ENCODE measurements at places on chromosomes 3 and 15.

DNA sequence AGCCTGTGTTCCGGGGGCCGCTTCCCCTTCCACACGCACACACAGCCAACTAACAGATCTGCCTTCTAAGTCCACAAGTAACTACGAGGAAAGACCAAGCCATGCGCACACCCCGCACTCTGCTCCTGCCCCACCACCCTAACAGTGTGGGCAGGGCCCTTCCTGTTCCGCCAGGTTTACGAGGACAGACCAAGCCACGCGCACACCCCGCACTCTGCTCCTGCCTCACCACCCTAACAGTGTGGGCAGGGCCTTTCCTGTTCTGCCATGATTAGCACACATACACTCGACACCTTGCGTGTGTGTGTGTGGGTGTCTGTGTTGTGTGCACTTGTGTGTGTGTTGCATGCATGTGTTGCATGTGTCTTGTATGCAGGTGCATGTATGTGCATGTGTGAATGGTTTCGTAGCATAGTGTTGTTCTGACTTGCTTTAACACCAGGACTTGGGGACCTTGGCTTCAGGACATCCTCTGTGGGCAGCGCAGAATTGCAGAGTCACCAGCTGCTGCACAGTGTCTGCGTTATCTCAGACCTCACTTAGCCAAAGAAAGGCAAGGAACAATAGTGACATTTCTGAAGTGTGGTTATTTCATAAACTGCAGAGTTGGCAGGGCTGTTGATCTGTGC, 114.4 kb downstream of the CHSY1 start:
- DNase-seq, result no peak

GRCh38 chr15:44727485-44728231, 8.7 kb upstream of the TRIM69 start:
- DNase-seq, result no peak

GRCh38 chr3:170689893-170690660, 104.2 kb upstream of the SLC7A14 start:
- DNase-seq, result peak; percentile 62

DNA sequence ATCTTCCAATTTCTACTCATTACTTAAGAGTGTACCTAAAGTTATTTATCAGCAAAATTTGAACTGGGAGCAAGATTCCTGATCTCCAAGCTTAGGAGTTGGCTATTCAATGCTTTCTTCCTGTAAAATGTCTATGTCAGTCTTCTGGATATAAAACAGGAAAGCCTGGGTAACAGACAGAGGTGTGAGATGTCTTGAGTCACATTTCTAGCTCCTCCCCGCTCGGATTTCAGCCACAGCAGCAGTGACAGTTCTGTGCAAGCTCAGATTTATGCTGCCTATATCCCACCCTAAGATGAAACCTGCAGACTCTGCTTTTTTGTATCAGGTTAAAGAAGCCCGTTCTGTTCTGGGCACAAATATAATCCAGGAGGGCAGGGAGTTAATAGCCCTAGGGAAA, 2.1 kb upstream of the ARMC8 start:
- DNase-seq, result no peak

- DNase-seq, result peak; percentile 18
Measured at GRCh38 chr3:61601831-61602230, 40.5 kb downstream of the PTPRG start.

- no peak for DNase-seq
Measured at GRCh38 chr15:52806284-52806655, 16.1 kb upstream of the ONECUT1 start.

GRCh38 chr3:185717121-185717520, 107.7 kb downstream of the IGF2BP2 start:
- DNase-seq, result peak; percentile 93

- DNase-seq, result no peak
Measured at GRCh38 chr3:44223299-44223698, 18.4 kb upstream of the TOPAZ1 start.

DNA sequence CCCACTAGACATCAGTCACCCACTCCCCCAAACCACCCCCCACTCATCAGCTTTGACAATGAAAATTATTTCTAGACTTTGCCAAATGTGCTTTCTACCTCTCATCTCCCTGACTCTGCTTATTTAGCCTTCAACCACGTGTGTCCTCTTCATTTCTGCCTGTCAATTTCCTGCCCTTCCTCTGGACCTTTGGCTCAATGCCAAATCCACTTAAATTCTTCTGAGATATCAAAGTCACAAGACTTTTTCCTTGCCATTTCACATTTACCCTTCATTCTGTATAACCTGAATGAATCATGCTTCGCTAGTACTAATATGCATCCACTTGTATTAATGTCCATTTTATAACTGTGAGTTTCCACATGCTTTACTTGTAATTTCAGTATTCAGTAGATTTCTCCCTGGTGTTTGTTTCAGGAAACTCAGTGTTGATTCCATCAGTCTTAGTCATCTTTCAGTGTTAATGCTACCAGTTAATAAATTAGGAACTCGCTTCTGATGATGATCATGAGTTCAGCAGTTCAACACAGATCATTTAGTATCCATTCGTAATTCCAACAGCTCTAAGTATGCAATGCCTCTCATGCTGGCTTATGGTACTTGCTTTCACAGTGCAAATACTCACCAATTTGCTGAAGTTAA, 128.2 kb upstream of the OSTN start:
- DNase-seq, result peak; percentile 35

- DNase-seq, result no peak
Measured at GRCh38 chr15:30962659-30963058, 28.8 kb downstream of the MTMR10 start.

- DNase-seq, result no peak
Measured at GRCh38 chr3:15409239-15409638, 18.1 kb downstream of the METTL6 start.

- no peak for DNase-seq
Measured at GRCh38 chr15:35671197-35671596, 125.2 kb upstream of the DPH6 start.

DNA sequence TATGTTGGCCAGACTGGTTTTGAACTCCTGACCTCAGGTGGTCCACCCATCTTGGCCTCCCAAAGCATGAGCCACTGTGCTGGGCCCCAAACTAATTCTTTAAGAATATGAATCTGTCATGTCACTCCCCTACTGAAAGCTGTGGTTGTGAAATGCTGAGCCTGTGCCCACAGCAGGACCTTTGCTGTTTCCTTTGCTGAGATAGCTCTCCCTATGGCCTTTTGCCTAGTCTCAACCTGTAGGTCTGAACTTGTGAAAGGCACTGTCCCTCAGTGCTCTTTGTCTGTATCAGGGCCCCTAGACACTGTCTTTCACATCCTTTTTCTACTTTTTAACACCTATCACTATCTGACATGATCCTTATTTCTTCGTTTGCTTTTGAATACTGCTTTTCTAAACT, 62.7 kb upstream of the CCR4 start:
- no peak for DNase-seq

DNA sequence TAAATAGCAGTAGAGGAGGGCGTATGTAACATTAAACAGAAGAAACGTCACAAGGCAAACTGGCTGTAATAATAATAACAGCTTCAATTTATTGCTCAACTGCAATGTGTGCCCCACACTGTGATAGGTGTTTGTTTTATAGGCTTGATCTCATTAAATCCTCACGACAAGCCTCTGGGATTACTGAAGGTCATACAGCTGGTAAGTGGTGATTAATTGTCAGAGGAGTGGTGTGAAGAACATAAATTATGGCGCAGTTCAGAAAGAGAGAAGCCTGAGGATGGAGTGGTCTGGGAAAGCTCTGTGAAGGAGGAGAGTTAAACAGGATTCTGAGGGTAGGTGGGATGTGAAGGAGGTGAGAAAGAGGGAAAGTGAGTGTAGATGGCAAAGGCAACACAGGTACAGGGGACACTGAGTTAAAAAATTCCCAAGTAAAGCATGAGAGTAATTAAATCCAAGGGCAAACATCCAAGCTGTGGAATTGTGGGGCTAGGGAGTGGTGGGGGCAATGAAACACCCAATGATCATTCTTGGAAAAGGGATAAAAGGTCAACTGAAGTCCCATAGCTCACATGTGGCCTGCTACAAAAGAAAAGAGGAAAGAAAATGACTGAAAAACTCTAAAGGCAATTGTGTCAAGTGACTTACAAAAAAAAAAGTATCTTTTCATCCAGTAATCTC, 16.5 kb upstream of the GLCE start:
- no peak for DNase-seq

DNA sequence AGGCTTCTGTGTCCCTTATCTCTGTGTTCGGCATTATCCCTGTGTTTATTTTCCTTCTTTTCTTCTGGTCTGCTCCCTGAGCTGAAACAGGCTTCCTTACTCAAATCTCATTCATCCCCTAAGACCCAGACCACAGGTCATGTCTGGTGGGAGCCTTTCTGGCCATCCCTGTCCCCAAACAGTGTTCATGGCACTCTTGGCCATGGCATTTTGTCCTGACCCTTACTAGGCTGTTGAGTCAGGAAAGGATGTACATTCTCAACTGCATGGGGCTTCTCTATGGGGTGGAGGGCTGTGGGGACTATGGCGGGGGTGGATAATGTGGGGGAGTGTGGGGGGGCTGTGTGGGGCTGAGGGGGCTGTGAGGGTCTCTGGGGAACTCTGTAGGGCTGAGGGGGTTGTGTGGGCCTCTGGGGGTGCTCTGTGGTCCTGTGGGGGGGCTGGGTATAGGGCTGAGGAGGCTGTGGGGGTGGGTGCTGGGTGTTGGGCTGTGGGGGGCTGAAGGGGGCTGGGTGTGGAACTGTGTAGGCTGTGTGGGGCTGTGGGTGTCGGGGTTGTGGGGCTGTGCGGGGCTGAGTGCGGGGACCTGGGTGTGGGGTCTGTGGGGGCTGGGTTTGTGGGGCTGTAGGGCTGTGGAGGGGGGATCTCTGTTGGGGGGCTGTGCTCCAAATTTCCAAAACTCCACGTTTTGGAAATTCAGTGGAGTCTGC, 64.3 kb downstream of the KLF13 start:
- no peak for DNase-seq

- peak; percentile 85 for DNase-seq
Measured at GRCh38 chr15:74406992-74407705, 26.6 kb downstream of the SEMA7A start.

GRCh38 chr3:9553948-9554513, 409 bp upstream of the LHFPL4 start:
- DNase-seq, result no peak

GRCh38 chr3:98589331-98590036, 3.9 kb downstream of the CPOX start:
- peak; percentile 61 for DNase-seq

DNA sequence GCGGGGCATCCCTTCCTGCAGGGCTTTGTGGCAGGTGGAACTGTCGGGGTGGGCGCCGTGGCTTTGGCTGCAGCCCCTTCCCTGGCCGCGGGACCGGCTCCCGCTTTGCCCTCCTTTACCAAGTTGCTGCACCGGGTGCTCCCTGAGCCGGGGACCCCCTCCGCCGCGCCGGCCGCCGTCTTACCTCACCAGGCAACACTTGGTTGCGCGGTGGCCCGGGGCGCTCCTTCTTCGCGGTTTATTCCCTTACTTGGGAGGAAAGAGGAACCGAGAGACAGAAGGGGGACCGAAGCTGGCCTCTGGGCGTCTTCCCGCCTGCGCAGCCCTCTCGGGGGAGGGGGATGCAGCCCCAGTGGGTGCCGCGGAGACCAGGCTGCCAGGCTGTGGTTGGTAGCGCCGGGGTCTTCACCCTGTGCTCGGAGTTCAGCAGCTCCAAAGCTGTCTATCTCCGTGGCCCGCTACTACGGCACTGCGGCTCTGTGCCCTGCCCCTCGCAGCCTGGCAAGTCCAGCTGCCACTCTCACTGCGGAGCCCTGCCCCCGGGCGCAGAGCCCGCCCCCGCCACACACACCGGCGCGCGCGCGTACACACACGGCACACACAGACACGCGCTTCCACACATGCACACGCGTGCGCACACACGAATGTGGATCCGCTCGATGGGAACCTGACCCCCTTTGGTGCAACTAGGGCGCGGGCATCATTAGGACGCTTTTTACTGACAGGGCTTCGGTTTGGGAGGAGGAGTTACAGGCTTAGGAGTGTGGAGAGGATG, at the start of gene DGKG:
TSS of gene DGKG (minus strand) at position 473 of the 775 bp plus-strand sequence. CDS start 41,775 bp downstream, outside the sequence.
- DNase-seq, result no peak

DNA sequence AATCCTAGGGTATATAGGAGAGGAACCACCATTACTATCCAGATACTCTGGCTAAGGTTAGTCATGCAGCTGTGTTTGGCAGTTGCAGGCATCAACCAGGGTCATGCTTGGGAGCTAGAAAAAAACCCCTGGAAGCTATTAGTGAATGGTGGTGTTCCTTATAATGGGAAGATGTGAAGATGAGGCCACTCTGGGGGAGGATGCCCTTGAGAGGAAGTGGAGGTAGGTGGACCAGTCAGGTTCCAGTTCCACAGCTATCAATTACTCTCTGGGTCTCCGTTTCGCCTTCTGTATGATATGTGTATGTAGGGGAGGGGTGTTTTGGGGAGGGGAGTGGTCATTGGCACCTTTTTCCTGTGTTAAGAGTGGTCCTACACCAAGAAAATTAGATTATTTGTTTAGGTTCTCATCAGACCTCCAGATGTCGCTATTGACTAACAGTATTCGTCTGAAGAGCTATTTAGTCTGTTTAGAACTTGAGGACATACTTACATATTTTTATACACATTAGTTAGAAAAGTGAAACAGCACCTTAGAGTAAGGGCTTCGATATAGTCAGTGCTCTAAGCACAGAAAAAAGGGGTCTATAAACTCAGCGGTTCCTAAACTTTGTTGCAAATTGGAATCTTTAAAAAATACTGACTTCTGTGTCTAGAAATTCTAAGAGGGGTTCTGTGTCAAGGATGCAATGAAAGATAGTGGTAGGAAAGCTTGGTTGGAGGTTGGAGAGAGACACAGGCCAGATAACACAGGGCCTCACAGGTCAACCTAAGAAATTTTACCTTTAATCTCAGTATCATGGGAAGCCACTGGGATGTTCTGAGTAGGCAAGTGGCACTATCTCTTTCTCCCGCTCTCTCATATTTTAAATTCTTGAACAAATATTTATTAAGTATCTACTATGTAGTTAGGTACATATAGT, 9.1 kb upstream of the HPS3 start:
- DNase-seq, result peak; percentile 88

GRCh38 chr15:61253186-61253585, 24.1 kb upstream of the RORA start:
- DNase-seq, result no peak

- DNase-seq, result no peak
Measured at GRCh38 chr3:131711114-131711768, 208.5 kb upstream of the MRPL3 start.

DNA sequence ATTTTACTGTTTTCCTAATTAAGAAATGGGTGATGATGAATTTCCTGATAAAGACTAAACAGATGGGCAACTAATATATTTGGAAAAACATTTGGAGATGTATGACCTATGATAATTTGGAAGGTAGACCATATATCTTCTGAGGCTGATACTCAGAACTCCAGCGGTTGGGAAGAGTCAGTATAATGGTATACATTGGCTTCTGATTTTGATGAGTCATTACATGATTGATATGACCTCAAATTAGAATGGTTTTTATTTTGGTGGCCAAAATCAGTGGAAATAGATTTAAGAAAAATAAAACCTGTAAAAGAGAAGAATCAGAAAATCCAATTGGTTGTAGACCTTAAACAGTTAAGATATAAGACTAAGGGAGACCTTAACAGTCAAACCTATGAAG, 496.4 kb upstream of the ALCAM start:
- no peak for DNase-seq

GRCh38 chr3:158875700-158876099, 73.8 kb downstream of the MFSD1 start:
- DNase-seq, result no peak

GRCh38 chr3:43996379-43997301, 245.0 kb upstream of the TOPAZ1 start:
- peak; percentile 46 for DNase-seq

All from fibroblast of the aortic adventitia (primary cell).